ENCODE measurements at places on chromosomes 3 and 15. TPM values are rescaled to one million over a fixed set of nuclear protein-coding genes. Genes with fewer than 3 reads are reported as not detected.
A peak's percentile ranks its signal among the peaks of the same experiment; 100 is the strongest.

GRCh38 chr15:57082054-57082728 is 163.7 kb downstream of the TCF12 start:
- no peak for DNase-seq

DNA sequence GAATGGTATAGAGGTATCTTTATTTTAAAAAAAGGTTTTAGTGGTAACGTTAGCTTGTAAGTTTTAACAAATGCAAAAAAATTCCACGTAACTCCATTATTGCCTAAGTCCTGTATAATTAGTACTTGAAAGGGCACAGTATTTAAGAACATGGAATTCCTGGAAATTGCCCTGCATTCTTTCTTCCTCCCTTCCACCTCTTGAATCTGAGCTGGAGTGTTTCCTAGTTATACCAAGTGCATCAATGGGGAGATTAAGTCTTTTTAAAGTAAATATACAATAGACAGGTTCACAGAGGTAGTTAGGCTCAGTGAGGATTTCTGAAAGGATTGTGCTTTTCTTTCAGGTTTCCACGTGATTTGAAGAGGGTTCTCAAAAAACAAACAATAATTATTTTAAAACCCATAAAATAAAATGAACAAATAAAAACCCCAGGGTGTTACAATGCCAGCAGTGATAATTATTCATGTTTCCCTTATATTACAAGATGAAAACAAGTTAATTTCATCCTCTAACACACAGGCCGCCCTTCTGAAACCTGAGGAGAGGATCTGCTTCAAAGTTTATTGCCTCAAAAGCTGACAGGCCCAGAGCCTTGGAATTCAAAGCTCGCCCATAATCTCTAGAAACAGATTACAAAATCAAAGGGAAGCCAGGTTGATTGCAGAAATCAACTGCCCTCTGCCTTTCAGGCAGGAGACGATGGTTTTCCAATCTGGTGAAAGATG is 128.8 kb upstream of the LMOD3 start:
- peak; percentile 50 for DNase-seq

DNA sequence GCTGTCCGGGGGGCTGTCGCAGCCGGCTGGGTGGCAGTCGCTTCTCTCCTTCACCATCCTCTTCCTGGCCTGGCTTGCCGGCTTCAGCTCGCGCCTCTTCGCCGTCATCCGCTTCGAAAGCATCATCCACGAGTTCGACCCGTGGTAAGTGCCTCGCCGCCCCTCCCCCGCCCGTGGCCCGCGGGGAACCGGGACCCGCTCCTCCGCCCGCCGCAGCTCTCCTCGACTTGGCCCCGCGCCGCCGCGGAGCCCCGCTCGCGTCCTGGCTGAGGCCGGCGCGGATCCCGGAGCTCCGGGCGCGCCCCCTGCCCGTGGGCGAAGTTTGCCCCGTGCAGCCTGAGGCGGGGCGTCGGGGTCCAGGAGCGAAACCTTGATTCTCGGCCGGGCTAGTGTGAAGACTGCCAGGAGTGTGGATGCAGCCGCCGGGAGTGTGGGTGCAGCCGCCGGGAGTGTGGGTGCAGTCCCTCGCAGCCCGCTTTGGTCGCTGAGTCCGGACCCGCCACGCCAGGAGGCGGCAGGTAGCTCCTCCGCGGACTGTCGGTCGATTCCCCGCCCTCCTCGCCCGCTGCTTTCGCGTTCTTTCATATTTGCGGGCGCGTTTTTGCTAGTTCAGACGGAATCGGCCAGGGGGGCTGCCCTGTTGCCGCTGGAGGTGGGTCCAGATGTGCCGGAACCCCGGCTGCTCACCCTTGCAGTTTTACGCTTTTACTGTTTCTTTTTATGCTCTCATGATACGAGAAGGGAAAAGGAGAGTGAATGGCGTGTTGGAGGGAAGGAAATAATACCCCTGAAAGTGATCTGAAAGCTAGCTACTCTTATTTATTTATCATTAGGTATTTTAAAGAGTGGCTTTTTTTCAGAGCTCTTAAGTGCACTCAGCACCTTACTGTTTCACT is 692 bp downstream of the STT3B start:
- DNase-seq = peak; percentile 35

GRCh38 chr3:139759470-139759869 is 81.7 kb upstream of the NMNAT3 start:
- DNase-seq = no peak

Gene IP6K1
- polyA plus RNA-seq = 50.9 TPM

GRCh38 chr15:67685008-67685599 is 140.2 kb upstream of the SKOR1 start:
- peak; percentile 42 for DNase-seq

Gene MITF
- polyA plus RNA-seq = 40.7 TPM

Gene ABHD17C
- polyA plus RNA-seq = 32.7 TPM

Gene MEX3B
- 11.1 TPM for polyA plus RNA-seq

GRCh38 chr3:47577583-47578118 is 1.0 kb downstream of the CSPG5 start:
- DNase-seq = no peak

- DNase-seq = no peak
These were observed 38.4 kb downstream of the ABTB1 start for GRCh38 chr3:127711021-127711695.

DNA sequence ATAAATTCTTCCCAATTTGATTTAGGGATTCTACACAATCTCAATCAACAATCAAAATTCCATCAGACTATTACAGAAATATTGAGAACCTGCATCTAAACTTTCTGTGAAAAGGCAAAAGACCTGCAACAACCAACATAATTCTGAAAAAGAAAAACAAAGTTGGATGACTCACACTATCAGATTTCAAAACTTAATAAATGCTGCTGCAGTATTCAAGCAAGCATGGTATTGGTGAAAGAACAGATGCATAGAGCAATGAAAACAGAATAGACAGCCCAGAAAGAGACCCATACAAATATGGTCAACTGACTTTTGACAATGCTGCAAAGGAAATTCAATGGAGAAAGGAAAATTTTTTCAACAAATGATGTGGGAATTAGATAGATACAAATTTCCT is 477.1 kb upstream of the NR2F2 start:
- no peak for DNase-seq

- DNase-seq = no peak
These were observed 6.8 kb upstream of the PDCD6IP start for GRCh38 chr3:33791477-33792166.

Gene STX19
- polyA plus RNA-seq = 0.32 TPM

DNA sequence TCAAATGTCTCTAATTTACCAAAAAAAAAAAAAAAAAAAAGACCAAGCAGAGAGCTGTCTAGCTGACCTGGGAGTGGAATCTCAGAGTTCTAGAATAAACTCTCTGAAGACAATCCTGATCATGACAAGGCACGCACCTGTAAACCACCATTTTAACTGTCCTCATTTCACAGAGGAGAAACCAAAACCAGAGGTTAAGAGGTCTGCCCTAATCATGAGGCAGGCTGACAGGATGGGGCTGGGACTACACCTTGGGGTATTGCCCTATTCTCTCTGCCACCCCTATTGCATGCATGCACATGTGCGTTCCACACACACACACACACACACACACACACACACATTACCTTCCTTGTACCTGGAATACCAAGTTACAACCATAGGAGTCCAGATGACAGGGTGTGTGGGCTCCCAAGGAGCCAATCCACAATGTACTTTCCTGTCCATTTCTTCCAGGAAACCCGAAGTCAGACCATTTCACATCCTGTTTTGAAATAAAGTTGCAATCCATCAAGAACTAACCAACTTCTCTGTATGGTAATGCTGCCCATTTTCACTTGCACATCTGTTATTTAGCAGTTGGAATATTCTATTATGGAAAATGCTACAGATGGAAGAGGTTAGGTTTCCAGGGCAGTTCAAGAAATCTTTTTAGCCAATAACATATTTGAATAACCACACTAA is 34.6 kb downstream of the HSPBAP1 start:
- DNase-seq = no peak

DNA sequence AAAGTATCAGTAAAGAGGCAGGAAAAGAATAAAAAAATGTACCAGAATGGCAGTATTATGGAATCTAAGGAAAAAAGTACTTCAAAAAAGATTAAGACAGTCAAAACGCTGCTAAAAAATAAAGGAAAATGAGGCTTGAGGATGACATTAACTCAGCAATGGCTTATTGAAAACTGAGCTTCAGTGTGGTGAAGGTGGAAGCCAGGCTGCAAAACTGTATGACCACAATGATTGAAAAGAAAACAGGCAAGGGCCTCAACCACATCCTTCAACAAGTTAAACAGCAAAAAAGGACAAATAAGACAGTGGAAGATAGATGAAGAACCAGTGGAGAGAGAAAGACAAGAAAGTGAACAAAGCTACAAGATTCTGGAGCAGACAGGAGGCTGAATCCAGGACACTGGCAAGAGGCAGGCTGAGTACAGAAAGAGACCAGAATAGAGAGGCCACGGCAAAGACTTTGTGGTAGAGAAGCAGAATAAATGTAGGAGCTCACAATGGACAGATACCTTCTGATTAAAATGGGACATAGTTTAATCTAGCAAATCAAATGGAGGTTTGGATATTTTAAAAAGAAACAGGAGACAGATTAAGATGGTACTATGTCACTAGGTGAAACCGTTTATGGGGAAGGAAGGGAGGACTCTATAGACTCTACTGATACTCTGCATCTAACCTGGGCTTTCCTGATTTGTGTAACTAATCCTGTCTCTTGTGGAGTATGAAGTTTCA is 86.1 kb downstream of the TJP1 start:
- DNase-seq = no peak

Gene CHRD
- 10.6 TPM for polyA plus RNA-seq

Gene PLA2G4D
- 0.07 TPM for polyA plus RNA-seq

GRCh38 chr3:39809995-39810595 is 686 bp downstream of the MYRIP start:
- no peak for DNase-seq

GRCh38 chr3:194292331-194292730 is 58.8 kb downstream of the CPN2 start:
- DNase-seq = no peak

Gene SI
- polyA plus RNA-seq = not detected

DNA sequence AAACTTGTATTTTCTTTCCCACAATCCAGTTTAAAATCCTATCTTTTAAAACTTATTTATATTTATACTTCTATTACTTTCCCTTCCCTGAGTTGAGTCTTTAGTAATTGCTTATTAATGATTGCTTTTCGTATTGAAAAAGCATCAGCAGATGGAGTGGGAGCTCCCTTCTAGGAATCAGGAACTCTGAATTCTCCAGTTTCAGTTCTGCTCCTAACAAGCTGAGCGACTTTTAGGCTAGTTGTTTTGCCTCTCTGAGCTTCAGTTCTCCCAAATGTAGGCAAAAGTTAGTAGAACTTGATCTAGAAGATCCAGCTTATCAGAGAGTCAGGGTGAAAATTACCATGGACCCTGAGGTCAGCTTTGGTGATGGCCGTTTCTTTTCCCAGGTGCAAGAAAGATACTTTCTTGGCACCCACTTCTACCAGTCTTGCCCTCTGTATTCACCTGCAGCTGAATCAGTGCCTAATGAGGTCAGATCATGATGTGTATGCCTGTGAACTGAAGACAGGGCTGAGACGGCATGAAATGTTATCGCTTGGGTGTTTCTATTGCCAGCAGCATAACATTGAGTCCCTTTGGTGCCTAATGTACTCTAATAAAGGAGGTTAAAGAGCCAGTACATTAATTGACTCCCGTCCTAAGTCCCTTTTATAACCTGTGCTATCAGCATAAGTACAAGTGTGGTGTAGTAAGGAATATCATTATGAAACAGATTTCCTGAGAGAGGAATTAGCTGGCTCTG is 194.5 kb upstream of the TBC1D5 start:
- DNase-seq = no peak

Gene PPP4R2
- 99.9 TPM for polyA plus RNA-seq

GRCh38 chr15:34682674-34683073 is 72.1 kb downstream of the GJD2 start:
- no peak for DNase-seq

DNA sequence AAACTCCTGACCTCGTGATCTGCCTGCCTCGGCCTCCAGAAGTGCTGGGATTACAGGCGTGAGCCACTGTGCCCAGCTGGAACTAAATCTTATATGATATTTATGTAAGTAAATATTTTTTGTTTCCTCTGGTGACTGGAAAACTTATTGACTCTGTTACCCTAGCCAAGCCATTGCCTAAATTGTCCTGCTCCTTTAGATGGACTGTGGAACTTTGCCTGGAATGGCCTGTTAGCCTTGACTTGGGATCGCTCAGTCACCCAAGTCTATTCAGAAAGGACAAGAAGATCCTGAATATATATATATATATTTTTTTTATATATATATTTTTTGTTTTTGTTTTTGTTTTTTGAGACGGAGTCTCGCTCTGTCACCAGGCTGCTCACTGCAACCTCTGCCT is 113.9 kb downstream of the PDE8A start:
- DNase-seq = no peak

GRCh38 chr3:170641510-170642236 is 55.8 kb upstream of the SLC7A14 start:
- no peak for DNase-seq

Gene TEX55
- polyA plus RNA-seq = not detected

GRCh38 chr15:62491642-62492041 is 326.6 kb upstream of the C2CD4B start:
- no peak for DNase-seq

Gene C3orf18
- 19.4 TPM for polyA plus RNA-seq

- DNase-seq = peak; percentile 50
These were observed 9.7 kb downstream of the PLA2G4D start for GRCh38 chr15:42084465-42085235.

DNA sequence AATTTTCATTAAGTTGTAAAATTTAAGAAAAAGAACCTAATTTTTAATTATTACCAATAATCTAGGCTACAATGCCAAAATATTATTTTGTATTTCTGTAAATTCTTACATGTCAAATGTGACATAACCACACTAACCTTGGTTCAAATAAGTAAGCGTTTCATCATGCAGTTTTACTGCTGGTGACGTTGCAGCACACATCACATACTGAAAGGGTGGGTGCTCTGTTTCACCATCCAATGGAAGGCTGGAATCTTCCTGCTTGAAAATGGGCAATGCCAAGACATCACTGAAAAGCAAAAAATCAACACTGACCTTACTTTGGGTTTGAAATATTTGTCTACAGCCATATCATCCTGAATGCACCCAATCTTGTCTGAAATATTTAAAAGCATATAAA is 14.8 kb downstream of the UBP1 start:
- DNase-seq = no peak

Gene COMMD2
- 65.7 TPM for polyA plus RNA-seq

DNA sequence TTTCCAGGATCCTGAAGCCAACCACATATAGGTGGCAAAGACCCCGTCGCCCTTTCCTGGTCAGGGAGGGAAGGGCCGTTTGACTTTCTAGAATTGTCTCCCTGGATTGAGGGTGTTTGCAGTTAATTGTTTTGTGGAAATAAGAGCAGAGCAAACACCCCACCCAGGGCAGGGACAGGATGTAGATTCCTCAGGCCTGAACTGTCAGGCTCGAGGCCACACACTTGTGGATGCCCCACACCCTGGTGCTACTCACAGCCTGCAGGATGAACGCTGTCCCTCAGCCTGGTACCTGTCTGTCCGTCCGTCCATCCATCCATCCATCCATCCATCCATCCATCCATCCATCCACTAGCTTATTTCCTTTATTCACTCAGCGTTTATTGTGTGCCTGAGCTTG is 29.9 kb upstream of the FLNB start:
- no peak for DNase-seq

DNA sequence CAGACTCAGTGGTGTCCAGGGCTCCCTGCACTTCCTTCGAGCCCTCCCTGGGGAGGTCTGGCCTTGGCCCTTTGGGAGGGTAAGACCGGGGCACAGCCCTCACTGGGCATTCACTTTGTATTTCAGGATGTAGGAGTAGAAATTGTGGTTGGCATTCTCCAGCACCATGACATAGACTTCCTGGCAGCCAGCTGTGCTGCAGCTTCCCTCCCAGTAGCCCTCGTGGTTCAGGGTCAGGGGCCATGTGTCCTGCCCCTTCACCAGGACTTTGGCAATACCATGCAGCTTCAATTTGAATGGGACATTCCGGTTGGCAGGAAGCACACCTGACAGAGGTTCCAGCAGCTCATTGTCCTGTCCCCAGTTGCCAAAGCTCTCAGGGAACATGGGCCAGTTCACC is 47.3 kb downstream of the KY start:
- no peak for DNase-seq
